ENCODE measurements at places on chromosomes 3 and 15.
A peak's percentile ranks its signal among the peaks of the same experiment; 100 is the strongest.

GRCh38 chr15:77004189-77004588, 9.3 kb downstream of the PSTPIP1 start:
- DNase-seq, result no peak
- no peaks in the 10 kb centered on the region for H3K4me1 ChIP-seq
- peak overlapping the region; percentile 22 for H3K27ac ChIP-seq
- H3K36me3 ChIP-seq, result no peaks in the 10 kb centered on the region

GRCh38 chr15:30962659-30963058, 28.8 kb downstream of the MTMR10 start:
- no peak for DNase-seq
- no peaks in the 10 kb centered on the region for H3K27me3 ChIP-seq
- H3K27ac ChIP-seq, result no peak overlapping the region
- no peak overlapping the region for H3K4me3 ChIP-seq

- H3K27ac ChIP-seq, result no peak overlapping the region
- no peaks in the 10 kb centered on the region for H3K4me1 ChIP-seq
- no peaks in the 10 kb centered on the region for H3K36me3 ChIP-seq
- H3K4me3 ChIP-seq, result no peak overlapping the region
- DNase-seq, result no peak
Observed at GRCh38 chr3:30075514-30075913, 530.9 kb upstream of the TGFBR2 start.

DNA sequence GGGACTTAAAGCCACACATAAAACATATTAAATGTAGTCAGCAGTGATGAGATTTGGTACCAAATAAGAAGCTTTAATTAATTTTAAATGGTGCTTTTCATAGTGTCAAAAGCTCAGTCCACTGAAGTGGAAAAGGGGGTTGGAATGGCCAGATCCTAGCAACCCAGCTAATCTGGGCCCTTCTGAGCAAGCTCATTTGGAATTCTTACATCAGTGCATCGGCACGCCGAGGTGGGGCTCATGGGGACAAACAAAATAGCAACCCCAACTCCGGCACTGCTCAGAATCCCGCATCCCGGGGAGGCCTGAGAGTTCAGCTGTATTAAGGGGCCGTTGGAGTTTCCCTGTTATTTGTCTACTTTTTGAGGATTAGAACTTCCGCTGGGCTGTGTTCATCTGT, 526.4 kb downstream of the SOX2 start:
- H3K4me1 ChIP-seq, result no peaks in the 10 kb centered on the region
- no peak overlapping the region for H3K27ac ChIP-seq
- no peaks in the 10 kb centered on the region for H3K27me3 ChIP-seq
- no peak overlapping the region for H3K4me3 ChIP-seq
- H3K36me3 ChIP-seq, result no peaks in the 10 kb centered on the region
- DNase-seq, result no peak

GRCh38 chr15:49558929-49559328, 61.7 kb downstream of the FAM227B start:
- H3K27ac ChIP-seq, result no peak overlapping the region
- no peak overlapping the region for H3K4me3 ChIP-seq
- no peaks in the 10 kb centered on the region for H3K36me3 ChIP-seq
- H3K27me3 ChIP-seq, result no peaks in the 10 kb centered on the region
- no peaks in the 10 kb centered on the region for H3K4me1 ChIP-seq

- H3K36me3 ChIP-seq, result no peaks in the 10 kb centered on the region
- no peak overlapping the region for H3K27ac ChIP-seq
- H3K4me3 ChIP-seq, result no peak overlapping the region
- no peaks in the 10 kb centered on the region for H3K27me3 ChIP-seq
- no peak for DNase-seq
Observed at GRCh38 chr15:35679186-35679585, 133.2 kb upstream of the DPH6 start.

- no peaks in the 10 kb centered on the region for H3K4me1 ChIP-seq
- no peak overlapping the region for H3K4me3 ChIP-seq
- DNase-seq, result no peak
Observed at GRCh38 chr3:16258866-16259265, 5.9 kb downstream of the DPH3 start.

DNA sequence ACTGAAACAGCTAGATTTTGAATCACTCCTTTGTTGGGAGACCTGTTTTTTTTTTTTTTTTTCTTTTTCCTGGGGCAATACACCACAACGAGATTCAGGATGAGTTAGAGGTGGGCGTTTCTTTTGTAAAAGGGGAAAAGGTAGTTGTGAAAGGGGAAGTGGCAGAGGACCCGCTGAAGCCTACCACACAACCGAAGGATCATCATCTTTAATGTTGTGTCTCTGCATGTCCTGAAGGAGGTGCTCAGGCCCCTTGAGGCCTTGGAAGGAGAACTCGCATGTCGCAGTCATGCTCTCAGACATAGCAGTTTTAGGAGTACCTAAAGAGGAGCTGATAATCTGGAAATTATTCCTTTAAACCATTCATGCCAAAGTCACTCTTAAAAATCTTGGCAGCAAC, 137.9 kb upstream of the LRIG1 start:
- H3K27ac ChIP-seq, result no peak overlapping the region
- no peaks in the 10 kb centered on the region for H3K4me1 ChIP-seq
- DNase-seq, result no peak
- no peaks in the 10 kb centered on the region for H3K36me3 ChIP-seq

- no peaks in the 10 kb centered on the region for H3K36me3 ChIP-seq
- no peaks in the 10 kb centered on the region for H3K27me3 ChIP-seq
- H3K4me3 ChIP-seq, result no peak overlapping the region
- DNase-seq, result no peak
- H3K4me1 ChIP-seq, result no peaks in the 10 kb centered on the region
Observed at GRCh38 chr15:32152574-32152973, 122.3 kb downstream of the CHRNA7 start.

DNA sequence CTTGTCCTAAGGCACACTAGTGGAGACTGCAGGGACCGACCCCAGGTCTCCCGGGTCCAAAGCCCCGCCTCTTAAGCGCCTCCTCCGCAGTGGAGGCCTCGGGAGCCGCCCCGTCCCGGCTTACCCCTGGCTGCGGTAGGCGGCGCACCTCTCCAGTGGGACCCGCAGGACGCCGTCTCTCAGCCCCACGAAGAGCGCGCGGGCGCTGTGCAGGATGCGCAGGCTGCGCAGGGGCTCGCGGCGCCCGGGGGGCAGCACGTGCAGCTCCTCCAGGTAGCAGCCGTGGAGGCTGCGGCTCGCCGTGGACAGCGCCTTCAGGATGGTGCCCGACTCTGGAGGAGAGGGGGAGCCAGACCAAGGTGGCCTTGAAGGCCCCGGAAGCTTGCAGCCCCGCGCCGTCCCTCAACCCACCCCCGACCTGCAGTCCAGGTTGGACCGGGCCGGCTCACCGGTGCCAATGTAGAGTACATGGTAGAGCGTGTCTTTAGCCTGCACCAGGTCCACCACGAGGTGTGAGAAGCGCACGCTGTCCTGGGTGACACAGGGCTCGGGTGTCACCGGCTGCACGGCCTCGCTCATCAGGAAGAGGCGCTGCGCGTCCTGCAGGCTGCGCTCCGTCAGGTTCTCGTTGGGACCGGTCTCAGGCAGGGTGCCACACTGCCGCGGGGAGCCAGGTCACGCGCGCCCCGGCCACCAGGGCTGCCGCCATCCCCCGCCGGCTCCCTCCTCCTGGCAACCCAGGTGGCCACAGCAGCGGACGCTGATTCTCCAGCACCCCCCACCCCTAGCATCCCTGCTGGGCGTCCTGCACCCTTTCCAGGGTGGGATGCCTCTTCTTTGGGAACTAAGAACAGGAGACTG, 105.5 kb downstream of the SEMA5B start:
- H3K4me1 ChIP-seq, result no peaks in the 10 kb centered on the region
- peaks cover 23% of the 10 kb centered on the region for H3K27me3 ChIP-seq
- H3K27ac ChIP-seq, result no peak overlapping the region

DNA sequence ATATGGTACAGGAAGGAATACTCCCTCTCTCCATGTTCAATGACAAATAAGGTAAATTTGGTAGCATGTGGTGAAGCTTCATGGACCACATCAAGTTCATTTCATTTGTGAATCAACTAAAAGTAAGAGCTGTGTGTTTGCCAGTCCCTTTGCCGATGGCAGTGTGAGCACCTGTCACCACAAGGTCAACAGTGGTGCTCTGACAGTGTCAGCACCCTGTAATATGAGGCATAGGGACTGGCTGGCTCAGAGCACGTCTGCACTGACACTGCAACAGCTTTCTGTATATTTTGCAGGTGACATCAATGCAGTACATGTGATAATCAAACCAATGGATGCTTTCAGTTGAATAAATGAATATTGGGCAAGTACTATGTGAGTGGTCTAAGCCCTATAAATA, 852.4 kb downstream of the TUSC7 start:
- H3K27me3 ChIP-seq, result no peaks in the 10 kb centered on the region
- H3K4me1 ChIP-seq, result no peaks in the 10 kb centered on the region
- no peaks in the 10 kb centered on the region for H3K36me3 ChIP-seq
- no peak overlapping the region for H3K4me3 ChIP-seq

- DNase-seq, result no peak
- no peak overlapping the region for H3K4me3 ChIP-seq
- H3K36me3 ChIP-seq, result no peaks in the 10 kb centered on the region
- no peak overlapping the region for H3K27ac ChIP-seq
Observed at GRCh38 chr15:41993472-41994170, 21.3 kb upstream of the EHD4 start.

DNA sequence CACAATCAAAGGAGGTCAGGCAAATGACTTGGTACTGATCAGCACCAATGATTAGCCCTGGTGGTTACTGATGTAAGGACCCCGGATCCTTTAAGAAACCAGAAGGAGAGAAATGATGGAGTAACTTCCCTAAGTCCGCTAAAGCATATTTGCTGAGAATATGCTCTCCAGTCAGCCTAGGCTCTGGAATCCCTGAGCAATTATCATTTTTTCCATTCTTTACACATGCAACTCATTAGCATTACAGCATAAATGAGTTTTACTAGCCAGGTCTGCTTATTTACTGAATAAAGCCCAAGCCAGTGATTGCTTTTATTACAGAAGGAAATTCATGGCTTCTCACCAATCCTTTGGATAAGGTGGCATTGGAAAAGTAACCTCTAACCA, 139.2 kb upstream of the WNT5A start:
- H3K36me3 ChIP-seq, result no peaks in the 10 kb centered on the region
- no peaks in the 10 kb centered on the region for H3K4me1 ChIP-seq
- H3K27ac ChIP-seq, result no peak overlapping the region
- H3K4me3 ChIP-seq, result no peak overlapping the region
- no peak for DNase-seq

DNA sequence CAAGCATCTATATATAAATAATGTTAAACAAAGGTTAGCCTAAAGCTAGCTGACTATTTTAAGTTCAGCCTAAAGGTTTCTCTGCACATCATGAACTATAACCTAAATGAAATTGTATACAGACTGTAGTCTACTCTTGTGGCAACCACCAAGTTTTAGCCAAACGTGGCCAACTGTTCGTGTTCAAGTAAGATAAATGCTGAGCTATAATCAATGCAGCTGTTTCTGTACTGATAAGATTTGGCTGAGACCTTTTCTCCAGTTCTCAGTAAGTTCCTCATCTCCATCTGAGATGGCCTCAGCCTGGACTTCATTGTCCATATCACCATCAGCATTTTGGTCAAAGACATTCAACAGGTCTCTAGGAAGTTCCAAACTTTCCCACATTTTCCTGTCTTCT, 43.7 kb upstream of the IGSF10 start:
- DNase-seq, result no peak
- H3K27me3 ChIP-seq, result no peaks in the 10 kb centered on the region
- no peak overlapping the region for H3K27ac ChIP-seq
- no peaks in the 10 kb centered on the region for H3K4me1 ChIP-seq
- H3K36me3 ChIP-seq, result no peaks in the 10 kb centered on the region
- H3K4me3 ChIP-seq, result no peak overlapping the region

DNA sequence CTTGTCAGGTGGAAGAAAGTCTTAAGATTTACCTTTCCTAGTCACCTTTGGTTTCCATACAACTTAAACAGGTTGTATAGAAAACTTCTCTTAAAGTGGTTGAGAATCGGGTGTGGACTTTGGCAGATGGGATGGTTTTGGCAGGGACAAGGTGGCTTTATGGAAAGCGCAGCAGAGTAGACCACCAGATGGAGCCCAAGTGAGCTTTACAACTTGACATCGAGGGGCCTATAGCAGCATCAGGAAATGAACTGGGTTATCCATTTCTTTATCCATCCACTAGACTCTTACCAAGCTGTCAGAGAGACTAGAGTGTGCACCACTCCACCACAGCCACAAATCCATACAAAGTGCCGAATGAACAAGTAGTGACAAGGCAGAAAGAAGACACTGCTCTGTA, 85.3 kb upstream of the MBNL1 start:
- no peaks in the 10 kb centered on the region for H3K27me3 ChIP-seq
- no peak overlapping the region for H3K27ac ChIP-seq
- no peak for DNase-seq
- no peak overlapping the region for H3K4me3 ChIP-seq
- no peaks in the 10 kb centered on the region for H3K36me3 ChIP-seq

DNA sequence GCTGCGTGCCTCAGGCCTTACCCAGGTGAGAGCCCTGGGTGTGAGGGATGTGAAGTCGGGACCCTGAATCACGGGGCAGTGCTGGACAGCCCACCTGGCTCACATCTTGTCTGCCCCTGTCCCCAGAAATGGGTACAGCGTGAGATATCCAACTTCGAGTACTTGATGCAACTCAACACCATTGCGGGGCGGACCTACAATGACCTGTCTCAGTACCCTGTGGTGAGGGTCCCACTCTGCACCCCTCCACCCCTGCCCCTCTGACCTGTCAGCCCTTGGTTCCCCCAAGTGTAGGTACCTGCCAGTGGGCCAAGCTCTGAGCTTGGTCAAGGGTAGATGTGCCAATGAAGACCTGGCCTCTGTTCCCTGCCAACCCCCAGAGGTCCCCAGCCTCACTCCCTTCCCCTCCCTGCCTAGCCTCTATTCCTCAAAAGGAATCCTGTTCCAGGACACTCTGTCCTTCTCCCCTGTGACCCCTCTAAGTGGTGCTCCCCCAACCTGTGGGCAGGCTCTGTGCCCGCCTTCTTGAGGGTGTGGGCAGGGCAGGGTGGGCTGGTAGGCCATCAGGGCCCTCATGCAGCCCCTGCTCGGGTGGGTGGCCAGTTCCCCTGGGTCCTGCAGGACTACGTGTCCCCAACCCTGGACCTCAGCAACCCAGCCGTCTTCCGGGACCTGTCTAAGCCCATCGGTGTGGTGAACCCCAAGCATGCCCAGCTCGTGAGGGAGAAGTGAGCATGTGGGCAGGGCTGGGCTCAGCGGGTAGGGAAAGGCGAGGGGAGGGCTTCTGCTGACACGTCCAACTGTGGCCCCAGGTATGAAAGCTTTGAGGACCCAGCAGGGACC, 25.1 kb downstream of the NBEAL2 start:
- peaks cover 18% of the 10 kb centered on the region for H3K36me3 ChIP-seq
- H3K27ac ChIP-seq, result no peak overlapping the region
- DNase-seq, result no peak
- H3K4me1 ChIP-seq, result no peaks in the 10 kb centered on the region

- H3K27me3 ChIP-seq, result no peaks in the 10 kb centered on the region
- H3K4me3 ChIP-seq, result no peak overlapping the region
- no peaks in the 10 kb centered on the region for H3K36me3 ChIP-seq
- H3K4me1 ChIP-seq, result no peaks in the 10 kb centered on the region
Observed at GRCh38 chr3:171330938-171331337, 129.3 kb downstream of the TNIK start.

DNA sequence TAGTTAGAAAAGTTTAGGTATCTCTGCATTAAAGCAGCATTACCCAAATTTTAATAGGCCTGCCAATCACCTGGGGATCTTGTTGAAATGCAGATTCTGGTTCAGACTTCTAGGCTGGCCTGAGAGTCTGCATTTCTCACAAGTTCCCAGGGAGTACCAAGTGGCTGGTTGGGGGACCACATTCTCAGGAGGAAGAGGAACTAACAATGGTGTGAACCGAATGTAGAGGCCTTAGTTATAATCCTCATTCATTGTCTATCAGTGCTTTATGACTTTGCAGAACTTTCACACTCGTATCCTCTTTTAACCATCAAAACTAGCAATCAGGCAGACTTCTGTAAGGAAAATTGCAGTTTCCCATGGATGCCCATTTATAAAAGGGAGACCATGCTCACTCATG, 38.2 kb upstream of the UBE2E1 start:
- no peaks in the 10 kb centered on the region for H3K4me1 ChIP-seq
- no peak for DNase-seq
- no peak overlapping the region for H3K27ac ChIP-seq
- no peaks in the 10 kb centered on the region for H3K36me3 ChIP-seq
- no peak overlapping the region for H3K4me3 ChIP-seq
